ENCODE measurements at places on chromosomes 5 and 9.

GRCh38 chr9:89541798-89542197 is 43.9 kb upstream of the SEMA4D start:
- no peak for DNase-seq

GRCh38 chr9:107548298-107549142 is 59.0 kb upstream of the KLF4 start:
- DNase-seq: no peak

DNA sequence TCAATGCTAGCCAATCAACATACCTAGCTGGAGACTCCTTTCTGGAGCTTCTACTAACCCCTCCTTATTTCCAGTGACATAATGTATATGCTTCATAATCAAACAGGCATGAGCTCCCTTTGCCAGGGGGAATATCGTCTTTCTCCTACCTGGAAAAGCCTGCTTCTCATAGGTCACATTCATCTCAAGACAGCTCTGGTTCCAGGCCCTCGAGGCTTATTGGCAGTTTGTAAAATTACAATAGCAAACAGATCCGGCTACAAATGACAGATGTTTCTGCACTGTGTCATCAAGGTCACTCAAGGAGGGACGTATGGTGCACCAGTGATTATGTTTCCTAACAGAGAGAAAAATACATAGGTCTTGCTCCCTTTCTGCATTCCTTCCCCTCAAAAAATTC is 140.0 kb downstream of the SAXO1 start:
- DNase-seq: no peak

DNA sequence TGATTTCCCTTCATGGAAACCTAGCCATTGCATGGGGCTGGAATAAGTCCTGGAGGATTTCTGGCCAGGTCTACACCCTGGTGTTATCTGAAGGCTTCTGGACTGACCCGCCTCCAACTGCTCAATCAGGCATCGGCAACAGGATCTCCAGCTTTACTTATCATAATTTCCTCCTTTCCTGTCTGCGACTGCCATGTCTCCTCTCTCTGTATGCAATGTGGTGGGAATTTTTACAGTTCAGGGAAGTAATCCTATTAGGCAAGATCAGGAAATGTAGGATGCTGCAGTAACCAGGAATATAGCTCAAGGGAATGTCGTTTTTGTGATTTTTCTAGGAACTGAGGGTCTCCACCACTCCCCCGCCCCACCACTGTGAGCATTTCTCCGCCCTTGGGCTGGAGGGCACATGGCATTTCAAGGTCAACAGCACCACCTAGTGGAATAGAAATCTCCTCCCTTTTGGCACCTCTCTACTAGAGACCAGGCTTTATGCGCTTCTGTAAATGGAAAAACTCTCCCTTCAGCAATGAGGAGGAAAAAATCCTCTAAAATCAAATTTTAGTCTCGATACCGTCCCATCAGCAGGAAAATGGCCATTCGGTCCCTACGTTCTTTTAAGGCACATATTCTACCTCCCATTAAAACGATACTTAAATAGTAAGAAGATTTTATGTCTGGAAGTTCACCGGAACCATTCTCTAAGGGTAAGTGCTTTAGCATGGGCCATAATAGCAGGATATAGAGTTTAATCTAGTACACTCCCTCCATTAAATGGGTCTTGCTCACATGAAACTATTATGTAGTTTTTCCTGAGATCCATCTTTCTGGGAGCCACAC is 93.0 kb downstream of the YTHDC2 start:
- no peak for DNase-seq

GRCh38 chr5:57172466-57173318 is 1.2 kb upstream of the GPBP1 start:
- no peak for DNase-seq

GRCh38 chr9:136095070-136096058 is at the start of gene NACC2:
NACC2 (minus strand) TSS chr9:136095289; CDS start chr9:136050521, 44,768 bp downstream.
- no peak for DNase-seq

DNA sequence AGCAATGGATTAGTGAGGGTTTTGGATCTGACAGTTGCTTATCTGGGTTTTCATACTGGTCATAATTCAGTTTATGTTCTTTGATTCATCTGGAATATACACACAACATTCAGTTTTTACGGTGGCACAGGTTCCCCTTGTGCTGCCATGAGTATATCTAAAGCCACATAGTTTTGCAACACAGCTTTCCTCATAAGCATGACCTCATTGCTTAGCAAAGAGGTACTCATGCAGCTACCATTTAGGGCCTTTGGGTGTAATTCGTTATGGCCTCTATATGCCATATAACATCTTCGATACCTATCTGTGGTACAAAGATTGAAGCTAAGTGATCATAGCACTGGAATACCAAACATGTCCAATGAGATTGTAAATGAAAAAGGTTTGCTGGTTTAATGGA is 2.9 kb upstream of the RBM22 start:
- no peak for DNase-seq

DNA sequence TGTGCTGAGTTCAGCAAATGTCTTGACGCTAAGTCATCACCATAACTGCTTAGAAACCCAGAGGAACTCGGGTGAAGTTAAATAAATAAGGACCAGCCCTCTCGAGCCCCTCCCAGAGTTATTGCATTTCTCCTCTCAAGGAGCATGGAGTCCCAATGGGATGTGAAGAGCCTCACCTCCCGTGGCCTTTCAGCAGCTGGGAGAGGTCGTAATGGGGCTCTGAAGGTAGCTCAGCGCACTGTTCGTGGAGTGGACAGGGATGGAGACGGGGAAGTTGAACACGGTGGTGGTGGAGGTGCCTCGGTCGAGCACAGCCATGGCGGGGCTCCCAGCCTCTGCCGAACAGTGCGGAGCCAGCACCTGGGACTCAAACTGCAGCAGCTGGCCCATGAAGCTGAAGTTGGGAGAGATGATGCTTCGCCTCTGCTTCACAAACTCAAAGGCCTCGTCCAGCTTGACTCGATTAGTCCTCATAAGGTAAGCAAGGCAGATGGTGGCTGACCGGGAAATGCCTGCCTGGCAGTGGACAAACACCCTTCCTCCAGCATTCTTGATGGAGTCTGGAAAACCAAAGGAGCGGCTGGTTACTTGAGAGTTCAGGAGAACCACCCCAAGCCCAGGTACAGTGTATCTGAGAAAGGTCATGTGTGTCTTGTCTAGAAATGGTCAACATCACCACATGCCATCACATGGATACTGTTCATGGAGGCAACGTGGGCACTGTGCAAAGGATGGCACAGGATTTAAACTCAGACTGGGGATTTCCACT is 2.2 kb downstream of the DUSP1 start:
- no peak for DNase-seq

DNA sequence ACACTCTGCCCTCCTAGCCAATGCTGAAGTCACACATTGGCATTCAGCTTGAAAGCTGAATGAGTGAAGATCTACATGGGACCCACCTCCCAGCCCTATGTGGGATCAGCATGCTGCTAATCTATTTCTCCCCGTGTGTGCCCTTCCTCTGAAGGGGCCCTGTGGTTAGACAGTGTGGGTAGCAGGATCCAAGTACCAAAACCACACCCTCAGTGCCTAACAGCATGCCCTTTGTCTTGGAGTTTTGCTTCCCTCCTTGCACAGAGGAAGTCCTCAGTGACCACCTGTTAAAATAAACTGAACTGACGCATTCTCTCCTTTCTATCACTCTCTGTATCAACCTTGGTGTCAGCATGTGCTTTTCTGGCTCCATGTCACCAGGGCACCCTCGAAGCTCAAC is 25.0 kb downstream of the SH3TC2 start:
- DNase-seq: no peak

GRCh38 chr5:118981783-118982182 is 6.6 kb downstream of the DTWD2 start:
- DNase-seq: no peak

- DNase-seq: no peak
Measured at GRCh38 chr9:92155221-92155620, 40.0 kb upstream of the SPTLC1 start.

GRCh38 chr9:78806492-78807160 is 509.7 kb downstream of the PSAT1 start:
- no peak for DNase-seq

DNA sequence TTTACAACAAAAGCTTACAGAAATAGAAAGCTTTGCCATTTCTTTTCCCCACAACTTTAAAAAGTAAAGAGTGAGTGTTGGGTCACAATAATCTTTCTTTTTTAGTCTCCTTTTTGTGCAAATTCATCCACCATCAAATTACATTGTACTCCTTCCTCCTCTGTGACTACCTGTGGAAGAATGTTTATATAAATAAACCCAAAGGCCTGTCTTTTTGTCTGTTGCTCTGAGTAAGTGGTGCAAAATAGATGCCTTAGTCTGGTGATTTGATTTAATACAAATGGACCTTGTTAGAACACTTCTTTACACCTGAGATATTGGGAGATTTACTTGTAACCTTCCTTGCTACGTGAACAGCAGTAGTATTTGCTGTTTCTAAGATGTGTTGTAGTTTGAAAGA is 53.5 kb upstream of the TAF11L2 start:
- no peak for DNase-seq

GRCh38 chr5:151663617-151664293 is 23.0 kb downstream of the SPARC start:
- DNase-seq: no peak

DNA sequence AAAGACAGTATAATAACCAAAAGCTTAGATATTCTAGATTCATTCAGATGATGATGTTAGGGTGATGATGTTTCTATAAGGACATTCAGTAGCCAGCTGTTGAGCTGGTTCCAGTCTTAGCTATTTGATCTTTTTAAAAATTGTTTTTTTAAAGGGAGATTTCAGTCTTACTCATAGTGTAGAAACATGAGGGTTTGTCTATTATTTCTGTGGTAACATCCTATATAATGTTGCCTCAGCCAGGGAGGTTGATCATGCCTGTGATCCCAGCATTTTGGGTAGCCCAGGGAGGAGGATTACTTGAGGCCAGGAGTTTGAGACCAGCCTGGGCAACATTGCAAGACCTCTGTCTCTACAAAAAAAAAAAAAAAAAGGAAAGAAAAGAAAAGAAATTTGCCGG is 167.8 kb downstream of the DOCK2 start:
- DNase-seq: no peak

- no peak for DNase-seq
Measured at GRCh38 chr5:134085411-134085810, 29.1 kb upstream of the TCF7 start.

DNA sequence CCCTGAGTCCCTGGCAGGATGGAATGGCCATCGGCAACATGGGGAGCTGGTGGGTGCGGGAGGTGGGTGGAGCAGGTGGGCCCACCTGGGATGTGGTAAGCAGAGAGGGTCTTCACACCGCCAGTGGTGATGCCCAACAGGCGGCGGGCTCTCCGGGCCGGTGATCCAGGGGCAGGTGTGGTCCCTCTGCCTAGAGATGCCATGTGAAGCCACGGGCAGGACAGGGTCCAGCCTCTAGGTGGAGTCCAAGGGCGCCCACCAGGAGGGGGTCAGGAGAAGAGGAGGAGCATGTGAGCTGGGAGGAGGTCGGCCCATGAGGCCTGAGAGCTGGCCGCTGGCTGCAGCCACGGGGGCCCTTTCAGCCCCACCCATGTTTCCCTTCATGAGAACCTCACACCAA is 221.1 kb downstream of the FANCC start:
- DNase-seq: no peak

- DNase-seq: no peak
Measured at GRCh38 chr5:157729858-157730257, 1.4 kb upstream of the THG1L start.

All from activated T-cell treated with anti-CD3 and anti-CD28 coated beads for 48 hours (primary cell).